ENCODE measurements at places on chromosomes 4 and X.

- DNase-seq, result no peak
These were observed 87.0 kb downstream of the BCOR start for GRCh38 chrX:40010550-40011321.

DNA sequence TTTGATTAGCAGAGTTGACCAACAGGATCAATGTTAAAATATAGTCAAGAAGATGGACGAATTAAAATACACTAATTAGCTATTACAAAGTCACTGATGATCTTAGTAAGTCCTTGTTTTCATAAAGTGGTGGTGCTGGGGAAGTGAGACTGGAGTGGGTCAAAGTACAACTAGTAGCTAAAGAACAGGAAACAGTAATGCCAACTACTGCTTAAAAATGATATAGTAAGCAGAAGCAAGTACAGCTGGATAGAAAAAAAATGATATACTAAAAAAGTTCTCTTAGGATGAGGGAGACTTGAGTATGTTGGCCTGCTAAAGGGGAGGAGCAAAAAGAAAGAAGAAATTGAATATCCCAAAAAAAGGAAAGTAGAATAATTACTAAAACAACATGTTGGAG is 580.8 kb upstream of the FTHL17 start:
- no peak for DNase-seq

- no peak for DNase-seq
These were observed 121.8 kb downstream of the PDE5A start for GRCh38 chr4:119506806-119507205.

- DNase-seq, result no peak
These were observed 202.8 kb upstream of the GRID2 start for GRCh38 chr4:92100975-92101374.

- no peak for DNase-seq
These were observed 2024.5 kb upstream of the ADGRL3 start for GRCh38 chr4:59175617-59176016.

All from activated CD4-positive, alpha-beta T cell treated with anti-CD3 and anti-CD28 coated beads, Interleukin-10, Interleukin-2, amounts not matched to agents 100 ng/mL and 50 ng/mL, durations not matched to agents 16 hours and 8 hours (primary cell).